ENCODE measurements at places on chromosomes 2 and 18.

DNA sequence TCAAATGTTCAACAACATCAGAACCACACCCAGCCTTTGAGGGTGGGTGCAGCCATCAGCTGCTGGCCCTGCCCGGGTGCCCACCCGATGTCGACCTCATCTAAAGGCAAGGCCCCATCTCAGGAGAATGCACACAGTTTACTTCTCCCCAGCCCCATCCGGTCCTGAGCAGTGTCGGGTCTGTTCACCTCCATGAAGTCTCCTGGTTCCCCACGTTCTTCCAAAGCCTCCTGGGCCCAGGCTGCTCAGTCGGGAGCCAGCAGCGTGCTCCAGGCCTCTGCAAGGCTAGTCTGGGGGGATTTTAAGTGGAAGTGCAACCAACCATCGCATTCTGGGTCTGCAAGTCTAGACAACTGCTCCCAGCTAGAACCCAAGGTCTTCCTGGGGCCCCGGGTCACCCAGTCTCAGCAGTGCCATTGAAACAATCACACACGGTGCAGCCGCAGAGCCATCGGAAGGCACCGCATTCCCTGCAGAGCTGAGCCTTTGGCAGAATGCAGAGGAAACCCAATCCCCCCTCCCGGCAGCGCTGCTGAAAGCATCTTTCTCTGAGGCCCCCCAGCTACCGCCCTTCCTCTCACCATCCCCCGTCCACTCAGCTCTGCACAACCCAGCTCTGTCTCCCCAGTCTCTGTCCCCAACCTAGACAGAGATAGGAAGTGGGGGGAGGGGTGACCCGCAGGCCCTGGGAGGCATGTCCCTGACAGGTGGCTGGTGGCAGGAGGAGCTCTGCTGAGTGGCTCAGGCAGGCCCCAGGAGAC, 8.5 kb downstream of the ESPNL start:
- no peak for DNase-seq

GRCh38 chr2:28291811-28292440, 100.7 kb upstream of the FOSL2 start:
- no peak for DNase-seq

- DNase-seq: no peak
Observed at GRCh38 chr18:70280007-70280925, 8.6 kb upstream of the SOCS6 start.

DNA sequence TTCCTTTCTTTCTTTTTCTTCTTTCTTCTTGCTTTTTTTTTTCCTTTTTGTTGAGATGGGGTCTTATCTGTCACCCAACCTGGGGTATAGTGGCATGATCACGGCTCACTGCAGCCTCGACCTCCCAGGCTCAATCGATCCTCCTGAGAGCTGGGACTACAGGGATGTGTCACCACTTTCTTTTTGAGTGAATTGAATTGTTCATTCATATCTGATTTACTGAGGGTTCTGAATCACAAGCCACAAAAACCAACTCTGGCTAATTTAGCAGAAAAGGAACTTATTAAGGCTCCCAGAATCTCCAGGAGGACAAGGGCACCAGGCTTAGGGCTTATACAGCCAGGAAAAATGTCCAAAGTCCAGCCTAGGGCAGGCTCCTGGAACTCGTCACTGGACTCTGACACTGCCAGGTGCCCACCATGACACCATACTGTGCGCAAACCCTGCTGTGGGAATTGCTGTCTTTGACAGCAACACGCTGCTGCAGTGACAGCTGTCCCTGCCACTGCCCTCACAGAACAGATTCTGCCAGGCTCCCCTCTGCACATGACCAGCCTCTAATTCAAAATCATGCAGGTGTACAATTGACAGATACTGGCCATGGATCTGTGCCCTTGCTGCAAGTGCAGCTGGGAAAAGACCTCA, 42.9 kb upstream of the EML6 start:
- DNase-seq: no peak

Data from CD4-positive, alpha-beta T cell treated with Interleukin-4 for 1 hour (primary cell).